HL-60 (cell line): ENCODE measurements at places on chromosomes 5 and 9.

DNA sequence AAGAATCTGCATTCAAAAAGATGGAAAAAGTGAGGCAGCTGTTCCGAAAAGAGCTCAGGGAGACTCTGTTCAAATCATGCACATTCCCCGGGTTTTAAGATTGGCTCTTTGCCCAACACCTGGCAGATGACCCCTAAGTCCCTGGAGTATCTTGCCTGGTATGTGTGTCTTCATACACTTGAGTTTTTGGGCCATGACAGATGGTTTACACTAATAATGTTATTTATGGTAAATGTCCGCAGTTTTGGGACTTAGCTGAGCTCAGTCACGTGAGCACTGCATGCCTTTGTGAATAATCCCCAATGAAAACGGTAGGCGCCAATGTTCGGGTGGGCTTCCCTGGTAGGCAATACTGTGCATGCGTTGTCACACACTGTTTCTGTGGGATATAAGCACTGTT, 316.1 kb downstream of the PRDM9 start:
- no peak for DNase-seq

DNA sequence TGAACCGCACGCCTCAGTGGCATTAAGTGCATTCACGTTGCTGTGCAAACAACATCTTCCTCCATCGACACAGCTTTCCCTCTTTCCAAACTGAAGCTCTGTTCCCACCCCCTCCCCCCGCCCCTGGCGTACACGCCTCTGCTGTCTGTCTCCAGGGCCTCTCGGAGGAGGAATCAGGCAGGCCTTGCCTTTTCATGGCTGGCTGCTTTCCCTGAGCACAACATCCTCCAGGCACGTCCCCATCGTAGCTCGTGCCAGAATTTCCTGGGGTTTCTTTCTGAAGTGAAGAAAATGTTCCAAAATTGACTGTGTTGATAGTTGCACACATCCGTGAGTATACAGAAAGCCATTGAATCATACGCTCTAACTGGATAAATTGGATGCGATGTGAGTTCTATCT, 22.3 kb upstream of the TMEM250 start:
- no peak for DNase-seq

DNA sequence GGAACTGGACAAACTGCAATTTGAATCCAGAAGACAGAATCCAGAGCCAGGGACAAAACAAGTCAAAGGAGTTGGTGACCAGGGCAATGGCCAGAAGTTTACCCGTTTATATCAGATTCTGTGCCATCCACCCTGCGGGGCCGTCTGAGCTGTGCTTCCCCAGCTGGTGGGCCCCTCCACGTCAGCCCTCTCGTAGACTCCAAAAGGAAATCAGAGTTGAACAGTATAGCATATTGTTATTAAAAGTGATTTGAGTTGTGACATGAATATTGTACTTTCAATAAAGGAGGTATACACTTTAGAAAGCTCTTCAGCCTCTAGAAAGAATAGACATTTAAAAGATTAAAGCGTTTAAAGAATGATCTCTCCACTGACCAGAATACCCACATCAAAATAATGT, 102.4 kb downstream of the NFIB start:
- DNase-seq, result no peak

DNA sequence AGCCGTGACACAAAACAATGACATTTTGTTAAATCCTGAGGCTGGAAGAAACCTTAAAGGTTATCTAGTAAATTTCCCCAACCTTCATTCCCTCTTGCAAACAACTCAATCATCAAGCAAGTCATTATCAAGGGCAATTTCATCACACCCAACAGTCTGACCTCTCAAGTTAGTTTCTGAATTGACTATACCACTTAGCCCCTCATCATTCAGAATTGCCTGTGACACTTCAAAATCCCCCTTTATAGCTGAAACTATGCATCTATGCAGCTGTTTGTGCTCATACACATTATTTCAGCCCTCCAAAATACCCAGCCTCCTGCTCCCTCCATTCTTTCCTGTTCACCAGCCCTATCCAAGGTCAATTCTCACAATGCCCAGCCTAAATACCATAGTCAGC, 24.6 kb downstream of the LPAR1 start:
- no peak for DNase-seq

DNA sequence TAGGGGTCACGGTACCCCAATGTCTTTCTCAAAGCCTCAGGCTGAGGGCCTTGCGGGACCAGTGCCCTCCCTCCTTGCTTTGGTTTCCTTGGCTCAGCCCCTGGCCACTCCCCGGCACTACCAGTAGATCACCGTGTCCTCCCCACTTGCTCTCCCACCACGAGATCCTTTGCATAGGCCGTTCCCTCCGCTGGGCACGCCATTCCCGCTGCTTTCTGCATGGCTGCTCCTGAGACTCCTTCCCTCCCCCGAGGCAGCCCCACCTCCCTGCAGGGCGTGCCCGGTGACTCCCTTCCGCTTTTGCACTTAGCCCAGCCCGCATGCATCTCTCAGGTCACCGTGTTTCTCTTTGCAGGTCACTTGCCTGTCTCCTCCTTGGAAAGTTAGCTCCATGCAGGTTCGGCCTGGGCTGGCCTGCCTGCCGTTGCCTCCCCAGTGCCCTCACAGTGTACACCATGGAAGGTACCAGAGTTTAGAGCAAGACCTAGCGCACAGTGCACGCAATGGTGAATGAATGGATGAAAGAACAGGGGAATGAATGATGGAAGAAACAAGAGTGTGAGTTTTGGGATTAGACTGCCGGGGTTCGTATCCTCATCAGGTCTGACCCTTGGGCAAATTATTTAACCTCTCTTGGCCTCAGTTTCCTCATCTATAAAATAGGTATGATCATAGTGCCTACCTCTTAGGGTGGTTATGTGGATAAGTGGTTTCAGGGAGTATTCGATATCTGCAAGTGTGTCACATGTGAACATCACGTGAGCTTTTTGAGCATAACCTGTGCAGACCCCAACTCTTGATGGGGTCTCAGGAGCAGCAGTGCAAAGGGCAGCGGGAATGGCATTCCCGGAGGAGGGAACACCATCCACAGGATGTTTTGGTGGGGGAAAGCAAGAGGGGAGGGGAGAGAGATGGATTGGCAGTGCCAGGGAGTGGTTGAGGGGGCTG, 214.3 kb downstream of the C9orf50 start:
- peak; percentile 72 for DNase-seq

GRCh38 chr5:10729320-10730042, 31.6 kb downstream of the DAP start:
- no peak for DNase-seq

- DNase-seq, result no peak
These were observed 70.1 kb downstream of the SV2C start for GRCh38 chr5:76153271-76153670.

- no peak for DNase-seq
These were observed 146.5 kb downstream of the CACNA1B start for GRCh38 chr9:138024131-138024530.

- DNase-seq, result no peak
These were observed 111.8 kb downstream of the RFX3 start for GRCh38 chr9:3413984-3414383.

DNA sequence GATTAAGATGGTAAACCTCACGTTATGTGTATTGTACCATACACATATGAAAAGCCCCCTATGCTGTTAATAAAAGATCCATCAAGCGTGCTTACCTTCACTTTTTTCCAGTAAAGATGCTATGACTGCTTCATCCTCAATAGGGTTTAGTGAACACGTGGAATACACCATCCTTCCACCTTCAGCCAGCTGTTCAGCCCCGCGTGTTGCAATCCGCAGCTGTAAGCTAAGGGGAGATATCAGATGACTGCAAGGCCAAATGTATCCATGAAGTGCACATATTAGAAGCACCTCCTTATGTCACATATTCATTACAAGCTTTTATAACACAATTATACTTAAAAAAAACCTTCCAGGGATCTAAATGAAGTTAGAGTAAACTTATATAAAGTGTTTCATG, 16.2 kb downstream of the NSUN2 start:
- DNase-seq, result no peak

DNA sequence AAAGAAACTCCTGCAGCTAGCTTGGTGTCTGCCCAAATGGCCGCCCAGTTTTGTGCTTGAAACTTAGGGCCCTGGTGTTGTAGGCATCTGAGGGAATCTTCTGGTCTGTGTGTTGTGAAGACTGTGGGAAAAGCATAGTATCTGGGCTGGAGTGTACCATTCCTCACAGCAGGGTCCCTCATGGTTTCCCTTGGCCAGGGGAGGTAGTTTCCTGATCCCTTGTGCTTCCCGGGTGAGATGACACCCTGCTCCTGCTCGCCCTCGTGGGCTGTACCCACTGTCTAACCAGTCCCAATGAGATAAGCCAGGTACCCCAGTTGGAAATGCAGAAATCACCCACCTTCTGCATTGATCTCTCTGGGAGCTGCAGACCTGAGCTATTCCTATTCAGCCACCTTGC, 182.8 kb downstream of the GDNF start:
- no peak for DNase-seq
